ENCODE measurements at places on chromosomes 13 and 19. TPM values are rescaled to one million over a fixed set of nuclear protein-coding genes. Genes with fewer than 3 reads are reported as not detected.
A peak's percentile ranks its signal among the peaks of the same experiment; 100 is the strongest.

The OR4F17 gene
- not detected for total RNA-seq

- DNase-seq: no peak
Observed at GRCh38 chr13:24064371-24064770, 96.1 kb upstream of the SPATA13 start.

GRCh38 chr19:47022541-47023447 lies 3.2 kb downstream of the NPAS1 start:
- DNase-seq: no peak

DNA sequence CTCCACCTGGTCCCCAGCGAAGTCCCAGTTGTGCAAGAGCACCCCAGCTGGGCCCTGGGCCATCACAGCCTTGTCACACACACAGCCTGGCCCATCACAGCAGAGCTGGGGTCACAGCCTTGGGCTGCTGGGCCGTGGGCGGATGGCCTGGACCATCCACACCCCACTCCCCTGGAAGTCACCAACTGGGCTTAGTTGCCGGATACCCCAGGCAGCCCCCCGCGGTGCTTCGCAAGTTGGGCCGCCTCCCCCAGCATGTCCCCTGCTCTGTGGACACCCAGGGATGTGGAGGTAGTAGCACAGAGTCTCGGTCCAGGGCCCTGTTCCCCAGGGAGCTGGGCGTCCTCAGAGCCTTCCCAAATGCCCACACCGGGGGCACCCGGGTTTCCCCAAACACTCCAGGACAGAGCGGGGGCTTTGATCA lies 4.5 kb upstream of the ZNF554 start:
- DNase-seq: no peak

GRCh38 chr13:112059457-112060281 lies 7.3 kb upstream of the SOX1 start:
- no peak for DNase-seq

DNA sequence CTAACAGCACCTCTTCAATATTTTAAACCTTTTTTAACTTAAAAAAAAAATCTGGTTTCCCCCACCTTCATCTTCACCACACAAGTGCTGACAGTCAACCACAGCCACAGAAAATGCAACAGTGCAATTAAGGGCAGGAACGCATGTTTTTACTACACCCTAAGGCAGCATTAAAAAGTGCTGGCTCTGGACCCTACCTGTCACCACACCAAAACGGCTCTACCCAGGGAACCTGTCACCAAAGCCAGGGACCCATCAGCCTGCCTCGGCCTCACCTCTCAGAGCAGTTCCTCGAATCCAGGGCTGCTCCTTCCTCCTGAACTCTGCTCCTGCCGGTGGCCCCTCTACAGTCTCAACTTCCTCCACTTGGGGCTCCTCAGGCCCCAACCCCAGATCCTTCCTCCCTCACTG lies 22.5 kb upstream of the SLC35E1 start:
- DNase-seq: no peak

The ADPRHL1 gene
- total RNA-seq: 1.2 TPM

The CTXN1 gene
- total RNA-seq: not detected

DNA sequence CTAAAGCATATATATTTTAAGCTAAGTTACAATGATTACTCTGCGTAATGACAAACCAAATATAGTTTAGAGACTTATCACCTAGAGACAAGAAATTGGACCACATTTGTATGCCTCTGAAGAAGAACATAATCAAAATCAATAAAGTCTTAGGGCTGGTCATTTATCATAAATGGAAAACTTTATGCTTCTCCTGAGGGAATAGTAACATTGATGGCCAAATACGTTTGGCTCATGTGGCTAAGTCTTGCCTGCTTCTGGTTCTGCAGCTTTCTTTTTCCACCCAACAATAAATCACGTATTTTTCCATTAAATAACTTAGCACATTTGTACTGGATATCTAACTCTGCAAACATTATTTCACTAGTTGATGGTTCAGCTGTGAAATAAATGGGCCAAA lies 458.4 kb downstream of the SLITRK1 start:
- DNase-seq: no peak

GRCh38 chr13:78364711-78365110 lies 238.6 kb downstream of the POU4F1 start:
- DNase-seq: no peak

- DNase-seq: no peak
Observed at GRCh38 chr19:1699998-1700732, 47.8 kb upstream of the TCF3 start.

The SHC2 gene
- total RNA-seq: 57.8 TPM

- DNase-seq: no peak
Observed at GRCh38 chr19:41174297-41174928, 18.6 kb upstream of the CYP2S1 start.

DNA sequence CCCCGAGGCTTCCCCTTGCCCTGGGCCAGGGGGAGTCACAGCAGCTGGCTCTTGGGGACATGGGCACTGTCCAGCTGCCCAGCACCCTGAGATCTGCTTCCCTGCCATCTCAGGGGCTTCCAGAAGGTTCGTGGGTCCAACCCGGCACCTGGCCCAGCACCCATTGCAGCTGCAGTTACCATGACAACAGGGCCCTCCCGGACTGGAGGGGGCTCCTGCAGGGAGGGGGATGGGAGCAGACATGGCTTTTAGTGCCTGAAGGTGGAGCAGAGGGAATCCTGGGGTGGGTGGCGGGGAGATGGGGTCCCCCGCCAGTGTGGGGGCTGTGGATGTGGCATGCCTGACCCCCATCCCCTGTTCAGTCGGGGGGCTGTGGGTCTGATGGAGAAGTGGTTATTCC lies 14.7 kb downstream of the PIN1 start:
- no peak for DNase-seq

The ZNF264 gene
- 16.3 TPM for total RNA-seq

The NALCN gene
- 0.48 TPM for total RNA-seq

DNA sequence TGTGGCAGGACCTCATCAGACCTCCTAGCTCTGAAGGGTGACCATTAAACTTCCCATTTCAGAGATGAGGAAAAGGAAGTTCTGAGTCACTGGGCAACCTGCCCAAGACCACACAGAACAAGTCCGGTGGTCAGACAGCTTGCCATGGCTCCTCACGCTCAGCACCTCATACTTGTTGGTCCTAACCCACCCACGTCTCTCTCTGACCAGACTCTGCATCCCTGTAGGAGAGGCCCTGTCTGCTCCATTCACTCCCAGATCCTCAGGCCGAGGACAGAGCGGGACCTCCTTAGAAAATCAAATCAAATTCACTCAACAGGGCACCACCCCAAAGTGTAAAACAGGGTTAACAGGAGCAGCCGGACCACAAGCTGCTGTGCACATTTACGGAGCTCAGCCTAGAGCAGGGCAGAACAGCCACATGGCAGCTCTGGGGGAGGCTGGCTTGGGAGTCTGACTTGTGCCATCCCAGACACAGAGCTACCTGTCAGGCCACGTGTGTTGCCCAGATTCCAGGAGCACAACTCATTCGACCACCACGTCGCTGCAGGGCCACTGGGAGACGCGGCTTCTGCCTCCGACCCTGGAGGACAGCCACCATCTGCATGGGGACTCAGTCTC lies 1.7 kb downstream of the MIER2 start:
- peak; percentile 57 for DNase-seq

The EDNRB gene
- total RNA-seq: 27.3 TPM

GRCh38 chr19:57814505-57815246 lies at the start of gene ZNF552:
TSS of gene ZNF552 (minus strand) at chr19:57814913. CDS start at chr19:57814743, 170 bp downstream.
- DNase-seq: peak; percentile 88

- DNase-seq: no peak
Observed at GRCh38 chr19:39416152-39417120, 4.0 kb downstream of the PLEKHG2 start.

The NTF4 gene
- not detected for total RNA-seq

GRCh38 chr13:34777089-34777913 lies 164.8 kb upstream of the NBEA start:
- no peak for DNase-seq

GRCh38 chr13:42363941-42364612 lies 92.1 kb downstream of the AKAP11 start:
- no peak for DNase-seq

- DNase-seq: no peak
Observed at GRCh38 chr19:1880611-1881392, 4.5 kb downstream of the ABHD17A start.

DNA sequence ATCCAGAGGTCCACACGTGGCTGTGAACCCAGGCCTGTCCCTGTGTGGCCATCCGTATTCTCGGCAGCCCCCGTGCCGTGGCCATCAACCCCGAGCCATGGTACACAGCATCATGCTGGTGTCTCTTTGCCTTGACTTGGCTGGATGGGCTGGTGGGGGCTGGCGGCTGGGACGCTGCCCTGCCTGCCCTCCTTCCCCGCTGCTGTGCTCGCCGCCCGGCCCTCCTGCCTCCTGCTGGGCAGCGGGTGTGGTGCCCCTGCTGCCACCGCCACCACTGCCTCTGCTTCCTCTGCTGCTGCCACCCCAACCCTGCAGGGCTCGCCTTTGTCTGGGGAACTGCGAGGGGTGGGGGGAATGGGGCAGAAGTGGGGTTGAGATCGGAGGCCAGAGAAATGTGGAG lies 19.7 kb upstream of the EHD2 start:
- DNase-seq: no peak

- no peak for DNase-seq
Observed at GRCh38 chr13:87554045-87554444, 117.1 kb upstream of the SLITRK5 start.

GRCh38 chr13:112449545-112449930 lies 73.4 kb downstream of the SPACA7 start:
- no peak for DNase-seq

DNA sequence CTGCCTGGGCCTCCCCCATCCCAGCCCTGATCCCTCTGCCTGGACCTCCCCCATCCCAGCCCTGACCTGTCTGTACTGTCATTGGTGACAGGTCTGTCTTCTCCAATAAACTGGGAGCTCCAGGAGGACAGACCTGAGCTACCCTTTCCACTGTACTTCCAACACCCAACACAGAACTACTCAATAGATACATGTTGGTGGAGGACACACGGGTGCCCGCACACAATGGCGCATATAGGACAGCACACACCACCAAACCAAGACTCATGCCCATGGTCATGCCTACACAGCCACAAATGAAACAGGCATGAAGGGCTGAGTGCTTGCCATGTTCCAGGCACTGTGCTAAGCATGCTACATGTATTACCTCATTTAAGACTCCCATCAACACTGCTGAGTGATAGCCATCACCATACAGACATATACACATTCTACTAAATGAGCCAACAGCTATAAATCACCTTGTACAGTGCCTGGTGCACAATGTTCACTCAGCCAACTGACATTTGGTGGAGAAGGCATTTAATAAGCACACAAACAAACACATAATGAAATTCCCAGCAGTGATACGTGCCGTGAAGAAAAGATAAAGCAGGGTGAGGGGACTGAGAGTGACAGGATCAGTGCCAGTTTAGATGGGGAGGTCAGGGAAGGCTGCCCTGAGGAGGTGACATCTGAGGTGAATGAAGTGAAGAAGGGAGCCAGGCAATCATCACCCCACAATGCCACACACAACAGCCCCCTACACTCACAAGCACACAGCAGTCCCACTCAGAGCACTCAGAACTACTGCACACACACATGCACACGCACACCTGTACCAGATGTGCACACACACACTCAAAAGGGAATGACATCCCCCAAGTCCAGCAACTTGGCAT lies 857 bp downstream of the POU2F2 start:
- DNase-seq: no peak

DNA sequence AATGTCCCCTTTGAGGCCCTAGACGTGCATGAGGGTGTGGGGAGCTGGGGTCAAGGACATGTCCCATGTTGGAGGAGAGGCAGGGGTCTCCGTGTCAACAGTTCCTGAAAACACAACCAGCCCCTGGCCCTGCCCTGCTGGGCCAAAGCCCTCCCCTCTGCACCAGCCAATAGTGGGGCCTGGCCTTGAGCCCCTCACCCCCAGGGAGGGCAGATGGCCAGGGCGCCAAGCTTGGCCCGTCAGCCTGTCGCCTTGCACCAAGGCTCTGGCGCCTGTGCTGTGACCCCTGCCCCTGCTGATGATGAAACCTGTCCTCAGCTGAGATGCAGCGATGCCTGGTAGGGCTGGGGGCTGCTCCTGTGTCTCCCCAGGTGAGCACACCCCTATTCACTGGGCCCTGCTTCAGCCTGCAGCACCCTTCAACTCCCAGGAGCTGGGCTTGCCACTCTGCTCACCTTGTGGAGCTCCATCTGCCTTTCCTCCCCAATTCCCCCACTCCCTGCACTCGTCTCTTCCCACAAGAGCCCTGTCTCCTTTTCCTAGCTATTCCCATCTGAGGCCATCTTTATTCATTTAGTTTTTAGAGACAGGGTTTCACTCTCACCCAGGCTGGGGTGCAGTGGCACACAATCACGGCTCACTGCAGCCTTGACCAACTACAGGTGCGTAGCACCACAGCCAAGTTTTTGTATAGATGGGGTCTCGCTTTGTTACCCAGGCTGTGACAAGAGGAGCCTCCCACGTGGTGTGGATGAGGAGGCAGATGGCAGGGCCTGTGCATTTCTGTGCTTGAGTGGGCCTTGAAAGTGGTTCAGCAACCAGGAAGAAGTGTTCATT lies 2.1 kb upstream of the HAMP start:
- DNase-seq: peak; percentile 83

DNA sequence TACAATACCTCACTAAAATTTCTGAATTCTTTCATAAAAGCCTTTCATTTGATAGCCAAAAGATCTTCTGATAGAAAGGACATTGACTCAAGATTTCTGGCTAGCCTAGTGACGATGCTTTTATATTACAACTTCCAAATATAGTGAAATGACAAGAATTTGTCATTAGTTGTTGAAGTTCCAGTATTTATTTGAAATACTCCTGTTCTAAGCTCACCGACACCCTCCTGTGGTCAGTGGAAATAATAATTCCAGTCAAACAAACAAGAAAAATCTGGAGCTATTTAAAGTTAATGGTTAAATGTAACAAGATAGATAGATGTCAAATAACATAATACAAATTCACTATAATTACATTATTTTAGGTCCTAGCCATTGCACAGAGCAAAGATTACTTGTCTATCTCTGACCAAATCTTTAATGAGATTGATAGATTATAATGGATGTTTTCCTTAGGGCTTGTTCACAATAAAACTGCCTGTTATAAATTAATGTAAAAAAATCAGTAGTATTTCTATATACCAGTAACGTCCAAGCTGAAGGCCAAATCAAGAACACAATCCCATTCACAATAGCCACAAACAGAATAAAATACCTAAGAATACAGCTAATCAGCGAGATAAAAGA lies 195.5 kb downstream of the RGCC start:
- DNase-seq: no peak

- no peak for DNase-seq
Observed at GRCh38 chr13:102369302-102369701, 32.5 kb downstream of the FGF14 start.

DNA sequence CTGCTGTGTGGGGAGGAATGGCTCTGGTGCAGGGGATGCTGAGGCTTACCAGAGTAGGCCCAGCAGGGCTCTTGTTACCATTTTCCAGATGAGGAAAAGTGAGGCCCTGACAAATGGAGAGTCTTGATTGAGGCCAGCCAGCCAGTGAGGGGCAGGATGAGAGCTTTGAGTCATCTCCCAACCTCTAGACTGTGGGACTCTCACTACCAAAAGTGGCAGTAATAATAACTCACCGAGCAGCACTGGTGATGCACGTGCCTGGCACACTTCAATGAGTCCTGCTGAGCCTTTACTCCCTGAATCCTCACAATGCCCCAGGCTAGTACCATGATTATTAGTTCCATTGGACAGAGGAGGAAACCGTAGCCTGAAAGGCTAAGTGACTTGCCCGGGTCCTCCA lies 7.8 kb downstream of the CIC start:
- DNase-seq: no peak
